Esophagus muscularis mucosa (tissue), 4 donors: ENCODE measurements at places on chromosomes 16 and 17.

- no peak for DNase-seq
Measured at GRCh38 chr17:33324736-33325135, 31.6 kb upstream of the ASIC2 start.

DNA sequence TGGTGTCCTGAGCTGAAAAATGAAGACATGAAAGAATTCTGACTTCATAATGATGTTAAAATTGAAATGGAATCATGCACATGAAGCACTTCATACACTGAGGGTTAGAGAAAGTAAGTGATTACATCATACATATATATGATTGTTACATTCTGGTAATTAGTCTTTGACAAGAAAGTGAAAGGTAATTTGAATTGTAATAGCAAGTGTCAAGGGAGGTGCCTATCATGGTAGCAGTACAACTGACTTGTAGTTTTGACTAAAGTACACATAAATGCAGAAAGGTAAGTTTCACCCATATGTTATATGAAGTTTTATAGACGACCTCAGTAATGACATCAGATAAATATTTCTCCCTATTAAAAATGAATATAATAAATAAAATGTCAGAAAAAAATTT lies 1325.0 kb upstream of the GOT2 start:
- no peak for DNase-seq

GRCh38 chr17:7894226-7894625 lies 5.6 kb downstream of the CHD3 start:
- no peak for DNase-seq

DNA sequence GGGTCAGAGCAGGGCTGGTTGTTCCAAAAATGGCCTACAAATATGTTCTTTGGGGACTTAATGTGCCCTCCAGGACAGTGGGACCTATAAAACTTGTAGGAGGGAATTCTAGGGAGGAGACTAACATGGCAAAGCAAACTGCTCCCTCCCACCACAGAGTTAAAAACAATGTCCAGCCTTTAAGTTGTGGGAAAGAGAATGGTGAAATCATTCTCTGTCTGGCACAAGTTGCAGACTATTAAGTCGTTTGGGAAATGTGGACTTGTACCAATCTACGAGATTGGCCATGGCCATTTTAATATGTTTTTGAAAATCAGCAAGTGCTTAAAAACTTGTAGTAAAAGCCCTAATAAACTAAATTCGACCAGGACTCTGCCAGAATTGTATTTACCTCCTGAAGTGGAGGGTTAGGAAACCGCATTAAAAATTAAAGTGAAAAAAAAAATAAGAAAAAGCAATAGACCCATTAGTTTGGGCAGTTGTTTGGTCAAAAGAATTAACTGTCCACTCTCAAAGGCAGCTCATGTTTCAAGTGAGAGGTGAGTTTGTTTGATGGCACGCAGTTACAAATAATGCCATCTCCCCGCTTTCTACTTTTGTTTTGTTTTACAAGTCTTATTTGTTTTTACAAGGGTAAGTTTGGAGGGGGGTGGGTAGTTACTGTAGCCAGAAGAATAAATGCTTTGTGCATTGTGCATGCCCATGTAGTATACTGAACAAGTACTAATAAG lies 32.4 kb downstream of the ANKFN1 start:
- DNase-seq, result no peak

DNA sequence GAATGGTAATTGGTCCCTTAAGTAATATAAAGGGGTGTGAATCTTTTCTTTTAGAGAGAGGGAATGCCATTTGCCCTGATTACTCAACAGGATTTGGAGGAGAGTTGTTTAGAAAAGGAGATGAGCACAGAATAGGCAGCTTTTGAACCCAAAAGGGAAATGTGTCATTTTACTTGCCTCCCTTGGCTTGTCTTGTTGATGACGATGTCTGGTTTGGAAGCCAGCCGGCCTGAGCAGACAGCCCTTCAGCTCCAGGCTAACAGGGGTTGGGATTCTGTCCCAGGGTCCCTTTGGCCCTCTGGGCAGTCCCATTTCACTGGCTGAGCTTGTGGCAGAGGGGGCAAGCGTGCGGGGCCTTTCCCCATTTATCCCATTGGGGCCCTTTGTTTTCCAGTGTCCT lies 22.3 kb upstream of the PRKAR1A start:
- no peak for DNase-seq

- DNase-seq, result no peak
Measured at GRCh38 chr16:77788181-77789084, at the start of gene VAT1L. Gene VAT1L, plus strand, starts transcription at chr16:77788564. Its CDS starts 119 bp downstream, at chr16:77788683.

GRCh38 chr17:78120537-78120936 lies 8.0 kb downstream of the TMC6 start:
- DNase-seq, result no peak

DNA sequence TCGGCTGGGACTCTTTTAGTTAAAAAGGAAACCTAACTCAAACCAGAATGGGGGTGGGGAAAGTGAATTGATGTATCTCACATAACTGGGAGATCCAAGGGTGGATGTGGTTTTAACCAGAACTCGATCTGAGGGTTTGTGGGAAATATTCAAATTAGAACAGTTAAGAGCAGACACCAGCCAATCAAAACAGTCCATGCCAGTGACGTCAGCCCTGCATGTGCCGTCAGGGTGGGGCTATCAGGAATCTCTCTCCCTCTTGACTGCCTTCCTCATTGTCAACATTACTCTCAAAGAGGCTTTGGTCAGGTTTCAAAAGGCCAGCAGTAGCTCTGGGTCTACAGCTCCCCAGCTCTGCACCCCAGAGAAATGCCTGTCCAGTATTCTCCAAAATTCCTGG lies 94.2 kb upstream of the HSBP1 start:
- DNase-seq, result no peak

- no peak for DNase-seq
Measured at GRCh38 chr17:41343029-41343428, 7.6 kb downstream of the KRT33A start.

DNA sequence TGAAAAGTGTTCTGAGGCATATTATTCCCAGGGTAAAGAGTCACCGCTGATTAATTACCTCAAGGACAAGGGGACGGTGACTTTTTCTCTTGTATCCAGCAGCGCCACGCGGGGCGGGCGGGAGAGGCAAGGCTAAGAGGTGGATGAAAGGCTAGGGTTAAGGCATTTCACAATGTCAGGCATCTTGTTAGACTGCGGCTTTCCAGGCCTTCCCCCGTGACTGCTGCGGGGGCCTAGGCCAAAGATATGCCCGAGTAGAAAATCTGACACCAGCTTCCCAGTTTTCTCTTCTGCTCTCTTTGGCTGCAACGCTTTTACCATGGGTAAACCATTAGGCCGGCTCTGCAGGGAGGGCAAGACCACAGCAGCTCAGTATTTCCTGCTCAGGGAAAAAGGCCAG lies 698.2 kb downstream of the MAF start:
- DNase-seq, result no peak

- no peak for DNase-seq
Measured at GRCh38 chr17:49567104-49567521, 8.6 kb upstream of the NXPH3 start.

GRCh38 chr17:50152736-50153135 lies 2.3 kb upstream of the PPP1R9B start:
- DNase-seq, result no peak

GRCh38 chr17:80890196-80890920 lies 101.3 kb upstream of the CHMP6 start:
- no peak for DNase-seq

GRCh38 chr17:7213895-7214299 lies 5.7 kb downstream of the DLG4 start:
- no peak for DNase-seq

DNA sequence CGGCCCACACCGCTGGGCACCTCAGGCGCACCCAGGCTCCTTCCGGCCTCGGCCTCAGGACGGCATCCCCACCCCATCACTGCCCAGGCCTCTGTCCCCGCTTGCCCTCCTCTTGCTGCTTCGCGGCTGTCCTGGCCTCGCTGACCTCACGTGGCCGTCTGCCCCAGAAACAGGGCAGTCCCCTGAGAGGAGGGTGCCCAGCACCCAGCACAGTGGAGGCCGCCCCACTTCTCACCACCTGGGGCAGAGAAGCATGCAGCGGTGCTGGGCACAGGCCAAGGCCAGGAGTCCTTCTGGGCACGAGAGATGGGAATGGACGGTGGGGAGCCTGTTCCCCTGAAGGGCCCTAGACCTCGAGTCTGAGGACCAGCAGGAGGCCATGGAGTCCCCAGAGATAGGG lies 8.9 kb downstream of the HAGH start:
- DNase-seq, result no peak

GRCh38 chr17:77144227-77144626 lies 3.5 kb downstream of the SEC14L1 start:
- no peak for DNase-seq

DNA sequence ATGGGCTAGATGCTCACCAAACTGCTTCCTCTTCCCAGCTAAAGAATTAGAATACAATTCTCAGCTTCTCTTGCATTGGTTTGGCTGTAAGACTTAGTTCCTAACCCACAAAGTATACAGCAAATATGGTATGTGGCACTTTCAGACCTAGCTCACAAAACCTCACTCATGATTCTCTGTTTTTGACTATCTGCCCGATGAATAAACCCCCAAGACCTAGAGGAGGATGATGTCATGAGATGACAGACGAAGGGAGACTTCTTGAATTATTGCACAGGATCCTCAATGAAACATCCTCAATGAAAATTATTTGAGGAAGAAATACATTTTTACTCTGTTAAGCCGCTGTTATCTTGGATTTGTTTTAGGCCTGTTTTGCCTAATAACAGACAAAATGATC lies 14.3 kb downstream of the CNOT1 start:
- no peak for DNase-seq

GRCh38 chr17:36858119-36859002 lies 78.9 kb upstream of the LHX1 start:
- no peak for DNase-seq

DNA sequence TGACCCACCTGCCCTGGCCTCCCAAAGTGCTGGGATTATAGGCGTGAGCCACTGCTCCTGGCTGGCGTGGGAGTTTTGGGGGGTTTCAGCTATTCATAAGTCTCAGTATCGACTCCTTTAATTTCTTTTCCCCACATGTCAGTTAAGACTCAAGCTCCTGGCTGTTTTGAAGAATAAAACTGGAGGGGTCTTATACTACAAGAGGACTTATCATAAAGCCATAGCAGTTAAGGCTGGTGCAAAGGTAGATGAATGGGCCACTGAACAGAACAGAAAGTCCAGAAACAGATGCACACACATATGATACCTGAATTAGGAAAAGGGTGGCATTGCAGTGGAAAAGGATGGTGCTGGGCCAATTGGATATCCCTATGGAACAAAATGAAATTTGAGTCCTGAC lies 47.4 kb downstream of the TBX4 start:
- DNase-seq, result no peak

DNA sequence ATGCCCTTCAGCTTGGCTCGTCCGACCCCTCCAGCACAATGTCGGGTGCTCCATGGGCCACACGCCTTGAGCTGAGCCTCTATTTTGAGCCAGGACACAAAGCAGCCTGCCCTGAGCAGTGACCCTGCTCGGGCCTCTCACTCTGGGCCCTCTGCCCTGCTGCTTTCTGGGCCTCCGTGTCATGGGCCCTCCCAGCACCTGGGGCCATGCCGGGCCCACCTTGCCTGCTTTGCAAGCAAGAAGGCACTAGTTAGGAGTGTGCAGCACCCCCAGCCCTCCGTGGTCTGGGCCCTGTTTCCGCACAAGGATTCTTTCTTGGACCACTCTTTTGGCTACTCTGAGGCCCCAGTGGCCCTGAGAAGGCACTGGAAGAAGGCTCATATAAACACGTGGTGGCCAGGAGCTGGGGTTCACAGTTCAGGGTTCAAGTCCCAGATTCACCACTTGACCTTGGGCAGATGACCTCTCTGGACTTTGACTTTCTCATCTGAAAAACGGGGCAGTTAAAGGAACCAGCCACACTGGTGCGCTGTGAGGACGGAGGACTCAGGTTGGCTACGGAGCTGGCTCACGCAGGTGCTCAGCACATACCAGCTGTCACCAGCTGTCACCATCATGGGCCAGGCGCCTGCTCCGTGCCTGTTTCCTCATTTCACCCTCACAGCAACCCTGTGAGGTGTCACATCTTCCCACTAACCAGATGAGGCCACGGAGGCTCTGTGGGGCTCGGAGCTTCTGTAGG lies 166.0 kb upstream of the GSE1 start:
- DNase-seq, result no peak

GRCh38 chr17:74785096-74785980 lies 9.2 kb upstream of the NAT9 start:
- no peak for DNase-seq

DNA sequence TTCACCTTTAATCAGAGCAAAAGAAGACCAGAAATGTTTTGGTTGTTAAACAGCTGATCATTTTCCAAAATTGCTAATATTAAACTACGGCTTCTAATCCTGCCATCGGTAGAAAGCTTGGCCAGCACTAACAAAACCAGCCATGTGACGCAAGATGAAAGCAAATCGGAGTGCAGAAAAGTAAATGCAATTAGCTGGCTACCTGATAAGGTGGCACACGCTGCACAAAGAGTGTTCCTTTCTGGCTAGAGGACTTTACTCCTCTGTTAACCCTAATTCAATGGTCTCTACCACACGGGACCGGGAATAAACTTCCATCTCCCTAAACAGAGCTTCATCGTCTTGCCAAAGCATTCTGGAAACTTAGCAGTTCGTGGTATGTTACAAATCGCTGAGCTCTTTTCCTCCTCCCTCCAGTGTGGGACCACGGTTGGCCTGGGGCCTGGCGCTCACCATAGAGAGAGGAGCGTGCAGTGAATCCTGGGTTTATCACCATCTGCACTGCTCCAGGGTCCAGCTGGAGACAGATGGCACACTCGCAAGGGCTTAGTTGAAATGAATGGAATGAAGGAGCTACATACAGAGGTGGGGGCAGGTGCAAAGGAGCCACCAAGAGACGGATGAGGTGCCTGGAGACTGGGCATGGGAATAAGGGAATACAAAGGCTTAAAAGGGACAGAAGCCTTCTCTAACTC lies 10.1 kb upstream of the COG1 start:
- no peak for DNase-seq
